ENCODE measurements at places on chromosomes 2 and 18. TPM values are rescaled to one million over a fixed set of nuclear protein-coding genes. Genes with fewer than 3 reads are reported as not detected.

Gene GNLY
- total RNA-seq, result 0.27 TPM

Gene ANO7
- total RNA-seq, result 1.4 TPM

Gene OLA1
- total RNA-seq, result 68.4 TPM

Gene NPAS2
- 9.5 TPM for total RNA-seq

Gene SRBD1
- 36.7 TPM for total RNA-seq

Gene HJURP
- 9.8 TPM for total RNA-seq

Gene GPR45
- total RNA-seq, result not detected

Gene ACTR3
- total RNA-seq, result 125 TPM

Gene TMEM169
- 19.5 TPM for total RNA-seq

Gene CFAP221
- 4.1 TPM for total RNA-seq

Gene CHRNG
- total RNA-seq, result 2.0 TPM

Gene AKAIN1
- 1.3 TPM for total RNA-seq

Gene TNFRSF11A
- total RNA-seq, result 3.9 TPM

Gene POTEC
- total RNA-seq, result not detected

Gene NYAP2
- 8.2 TPM for total RNA-seq

Gene AGXT
- not detected for total RNA-seq

Gene GMPPA
- total RNA-seq, result 25.4 TPM

Gene UNC50
- 56.0 TPM for total RNA-seq

Gene SLC23A3
- 1.3 TPM for total RNA-seq

Gene IL1F10
- not detected for total RNA-seq

Gene IL36RN
- total RNA-seq, result 0.22 TPM

Gene LDLRAD4
- total RNA-seq, result 83.4 TPM

Gene GALNT5
- 8.3 TPM for total RNA-seq

Gene APOB
- total RNA-seq, result 0.11 TPM

Gene ANKRD53
- 9.1 TPM for total RNA-seq

Gene MARCHF7
- 284 TPM for total RNA-seq

Gene GKN1
- total RNA-seq, result not detected

Gene RFTN2
- total RNA-seq, result 30.3 TPM

Gene C18orf54
- 11.0 TPM for total RNA-seq

Gene LIMS3
- 3.5 TPM for total RNA-seq

Gene CYS1
- total RNA-seq, result 9.7 TPM

Gene RABL2A
- total RNA-seq, result 34.9 TPM

Gene TMEM37
- total RNA-seq, result 5.1 TPM

Gene KRTCAP3
- total RNA-seq, result not detected

Gene IL36G
- total RNA-seq, result not detected

Gene ARPC2
- 138 TPM for total RNA-seq

Gene AMER3
- total RNA-seq, result 11.8 TPM

Gene MYOM1
- 40.7 TPM for total RNA-seq

Gene CACNB4
- 26.2 TPM for total RNA-seq

Gene SLC14A1
- 7.1 TPM for total RNA-seq

Gene PPP1CB
- total RNA-seq, result 297 TPM

Gene PDCL3
- total RNA-seq, result 12.0 TPM

Gene TWIST2
- total RNA-seq, result 12.3 TPM

Gene TMEM247
- not detected for total RNA-seq

Gene FAM237A
- total RNA-seq, result not detected

Gene MAP3K19
- total RNA-seq, result 0.11 TPM

Gene ARHGEF4
- 57.8 TPM for total RNA-seq

Gene COL4A4
- 11.7 TPM for total RNA-seq

Gene PTPN2
- 52.9 TPM for total RNA-seq

Gene GREB1
- total RNA-seq, result 18.5 TPM

Gene DYNAP
- total RNA-seq, result not detected

Gene ABCA12
- 0.99 TPM for total RNA-seq

Gene KCNE4
- total RNA-seq, result 17.8 TPM

Gene FBXO15
- total RNA-seq, result 4.5 TPM

Gene ACTG2
- 53.9 TPM for total RNA-seq

Gene TBR1
- 1.7 TPM for total RNA-seq

Gene CSRNP3
- 81.7 TPM for total RNA-seq
